ENCODE measurements at places on chromosomes 6 and 20.

DNA sequence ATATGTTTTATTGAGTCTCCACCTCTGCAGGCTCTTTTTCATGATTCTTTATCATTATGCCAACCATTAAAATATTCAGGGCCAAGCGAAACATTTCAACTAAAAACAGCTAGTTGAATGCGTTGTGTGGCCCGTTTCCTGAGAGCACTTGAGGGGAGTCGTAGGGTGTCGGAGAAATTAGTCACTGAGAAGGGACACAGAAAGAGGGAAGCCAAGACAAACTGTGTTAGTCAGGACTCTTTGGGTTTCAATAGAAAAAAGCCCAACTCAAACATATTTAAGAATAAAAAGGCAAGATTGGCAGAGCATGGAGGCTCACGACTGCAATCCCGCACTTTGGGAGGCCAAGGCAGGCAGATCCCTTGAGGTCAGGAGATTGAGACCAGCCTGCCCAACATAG is 58.9 kb downstream of the MAFB start:
- no peak for DNase-seq

DNA sequence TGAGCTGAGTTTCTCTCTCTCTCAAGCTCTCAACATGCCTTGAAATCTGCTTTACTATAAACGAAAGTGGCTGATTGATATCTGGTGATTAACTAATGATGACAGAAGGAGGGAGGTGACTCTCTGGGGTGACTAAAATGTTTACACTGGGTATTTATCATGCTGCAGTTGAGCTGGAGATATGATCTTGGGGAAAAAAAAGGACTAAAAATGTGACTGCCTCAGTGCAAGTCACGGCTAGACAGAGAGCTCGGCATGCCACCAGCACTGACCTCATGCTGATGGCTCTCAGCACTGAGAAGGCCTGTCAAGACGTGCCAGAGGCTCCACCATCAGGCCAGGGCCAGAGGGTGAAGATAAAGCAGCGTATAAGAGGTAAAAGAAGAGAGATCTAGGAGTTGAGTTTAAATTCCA is 103.1 kb upstream of the SPACA1 start:
- no peak for DNase-seq

DNA sequence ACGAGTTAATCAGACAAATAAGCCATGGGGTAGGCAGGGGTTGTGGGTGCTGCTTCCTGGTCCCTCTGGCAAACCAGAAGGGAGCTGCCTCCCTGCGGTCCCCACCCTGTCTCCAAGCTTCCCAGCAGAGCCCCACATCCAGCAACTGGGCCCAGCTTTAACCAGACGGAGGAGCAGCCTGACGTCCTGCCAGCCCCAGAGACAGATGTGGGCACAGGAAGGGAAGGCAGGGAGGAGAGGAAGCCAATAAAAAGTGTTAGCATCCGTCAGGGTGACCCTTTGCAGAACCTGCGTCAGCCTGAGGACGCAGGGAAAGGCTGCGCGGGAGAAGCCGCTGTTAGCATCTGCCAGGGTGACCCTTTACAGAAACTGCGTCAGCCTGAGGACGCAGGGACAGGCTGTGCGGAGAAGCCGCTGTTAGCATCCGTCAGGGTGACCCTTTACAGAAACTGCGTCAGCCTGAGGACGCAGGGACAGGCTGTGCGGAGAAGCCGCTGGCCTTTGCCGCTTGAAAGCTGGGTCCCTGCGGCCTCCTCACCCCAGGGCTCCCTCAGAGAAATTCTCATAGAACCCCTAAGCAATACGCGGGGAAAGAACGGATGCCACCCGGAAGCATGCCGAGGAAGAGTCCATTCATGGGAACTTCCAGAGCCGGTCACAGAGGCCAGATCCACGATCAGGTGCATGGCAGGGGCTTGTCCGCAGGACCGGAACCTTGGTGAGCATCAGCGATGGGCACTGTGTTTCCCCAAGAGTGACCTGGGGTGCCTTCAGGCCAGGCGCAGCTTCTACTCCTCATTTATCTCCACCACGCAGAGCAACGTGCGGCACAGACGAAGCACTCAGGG is 15.9 kb downstream of the DLL1 start:
- no peak for DNase-seq

DNA sequence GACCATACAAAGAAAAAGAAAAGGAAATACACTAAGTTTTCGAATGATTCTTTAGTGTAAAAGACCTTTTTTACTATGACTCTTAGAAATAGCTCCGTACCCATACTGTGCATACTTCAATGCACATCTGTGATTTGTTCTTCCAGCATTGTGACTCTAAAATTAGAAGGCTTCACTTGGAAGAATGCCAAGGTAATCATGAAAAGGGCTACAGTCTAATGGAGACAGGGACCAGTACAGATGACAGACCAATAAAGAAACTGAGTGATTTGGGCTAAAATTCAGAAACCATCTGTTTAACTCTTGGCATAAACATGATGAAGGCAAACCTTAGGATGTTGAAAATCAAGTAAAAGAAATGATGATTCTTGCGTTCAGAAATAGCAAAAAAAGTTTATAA is 46.3 kb downstream of the CYP39A1 start:
- DNase-seq = no peak

DNA sequence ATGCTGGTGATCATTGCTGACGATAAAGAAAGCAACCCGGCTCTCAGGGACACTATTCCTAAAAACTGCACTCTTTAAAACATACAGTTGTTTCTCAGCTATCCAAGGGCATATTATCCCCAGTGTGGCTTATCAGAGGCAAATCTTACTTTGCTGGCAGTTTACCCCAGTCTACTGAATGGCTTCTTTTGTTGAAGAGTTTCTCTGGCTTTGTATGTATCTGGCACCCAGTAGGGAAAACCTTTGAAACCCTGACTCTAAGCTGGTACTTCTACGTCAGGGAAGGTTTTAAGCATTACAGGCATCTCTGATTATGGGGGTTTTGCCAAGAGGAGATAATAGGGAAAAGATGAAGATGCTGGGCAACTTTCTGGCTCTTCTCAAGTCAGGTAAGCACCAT is 637.6 kb upstream of the CHD6 start:
- DNase-seq = no peak

DNA sequence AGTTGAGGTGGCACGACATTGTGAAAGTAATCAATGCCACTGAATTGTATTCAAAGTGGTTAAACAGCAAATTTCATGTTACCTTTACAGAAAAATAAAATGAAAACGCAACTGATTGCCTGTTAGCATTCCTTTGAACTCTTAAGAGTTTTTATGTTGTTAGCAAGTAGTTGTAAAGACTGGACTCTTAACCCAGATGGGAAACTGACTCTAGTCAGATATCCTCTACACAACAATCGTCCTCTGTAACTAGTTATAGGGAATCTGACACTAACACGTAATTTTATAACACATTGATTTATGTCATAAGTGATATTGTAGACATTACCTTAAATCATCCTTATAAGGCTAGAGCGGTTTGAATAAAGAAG is 3.0 kb upstream of the FBXO9 start:
- DNase-seq = no peak

DNA sequence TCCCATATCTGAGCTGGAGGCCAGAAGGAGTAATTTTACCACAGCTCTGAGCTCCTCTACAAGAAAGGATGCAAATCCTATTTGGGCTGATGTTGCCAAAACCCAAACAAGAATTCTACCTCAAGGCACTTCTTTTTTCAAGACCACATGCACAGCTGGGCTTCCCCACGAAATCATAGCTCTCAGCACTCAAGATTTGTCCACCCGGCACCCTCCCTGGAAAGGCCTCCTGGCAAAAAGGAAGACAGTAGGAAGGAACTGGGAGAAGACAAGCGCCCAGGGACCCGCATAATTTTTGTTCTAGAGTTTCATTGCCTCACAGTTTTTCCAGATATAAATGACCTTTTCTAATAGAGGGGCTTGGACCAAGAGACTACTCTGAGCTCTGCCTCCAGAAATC is 90.5 kb downstream of the BANF2 start:
- no peak for DNase-seq

GRCh38 chr6:42105156-42105648 is 37.2 kb downstream of the C6orf132 start:
- no peak for DNase-seq

- no peak for DNase-seq
Measured at GRCh38 chr6:150765067-150765764, 100.3 kb upstream of the MTHFD1L start.

DNA sequence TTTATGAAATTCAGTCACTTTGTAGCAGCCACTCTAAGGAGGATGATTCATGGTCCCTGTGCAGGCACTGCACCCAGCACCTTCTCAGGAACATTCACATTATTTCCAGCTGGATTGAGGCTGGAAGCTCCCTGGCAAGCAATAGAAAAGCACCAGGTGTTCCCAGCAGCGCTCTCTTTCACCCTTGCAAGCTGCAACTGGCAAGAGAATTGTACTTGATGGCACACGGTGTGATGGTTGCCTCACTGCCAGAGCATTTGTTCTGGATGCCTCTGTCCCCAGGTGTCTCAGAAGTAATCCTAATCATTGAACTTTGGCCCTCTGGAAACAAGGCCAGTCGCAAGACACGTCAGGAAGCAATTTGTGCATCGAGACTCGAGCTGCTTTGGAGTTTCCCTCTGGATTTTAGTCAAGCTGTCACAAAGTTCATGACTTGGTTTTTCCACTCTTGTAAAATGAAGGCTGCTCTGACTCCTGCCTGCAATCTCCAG is 24.9 kb upstream of the PHACTR2 start:
- no peak for DNase-seq

- DNase-seq = no peak
Measured at GRCh38 chr6:167860550-167861226, 34.0 kb downstream of the AFDN start.

- no peak for DNase-seq
Measured at GRCh38 chr6:81736428-81736827, 16.1 kb downstream of the TENT5A start.

DNA sequence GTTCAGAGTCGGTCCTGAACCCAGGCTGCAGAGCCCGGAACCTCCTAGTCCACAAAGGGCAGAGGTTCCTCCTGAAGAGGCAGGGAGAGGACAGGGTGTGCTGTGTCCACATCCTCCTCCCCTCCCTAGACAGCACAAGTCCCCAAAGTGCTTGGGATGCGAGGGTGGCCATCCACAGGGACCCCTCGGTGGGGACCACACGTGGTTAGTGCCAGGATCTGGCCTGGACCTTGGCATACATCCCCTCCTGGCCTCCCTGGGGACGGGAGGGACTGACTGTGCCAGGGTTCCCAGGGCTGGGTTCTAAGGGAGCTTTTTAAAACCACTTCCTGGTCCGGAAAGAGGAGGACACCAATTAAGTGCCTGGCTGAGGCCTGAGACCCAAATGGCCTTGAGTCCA is 63.2 kb downstream of the CTCFL start:
- DNase-seq = no peak

GRCh38 chr6:32529697-32530430 is at the start of gene HLA-DRB5:
Gene HLA-DRB5, minus strand, starts transcription at chr6:32530287. Its CDS starts 63 bp downstream, at chr6:32530224.
- no peak for DNase-seq

- DNase-seq = no peak
Measured at GRCh38 chr20:52410731-52411234, 219.2 kb upstream of the ZFP64 start.

DNA sequence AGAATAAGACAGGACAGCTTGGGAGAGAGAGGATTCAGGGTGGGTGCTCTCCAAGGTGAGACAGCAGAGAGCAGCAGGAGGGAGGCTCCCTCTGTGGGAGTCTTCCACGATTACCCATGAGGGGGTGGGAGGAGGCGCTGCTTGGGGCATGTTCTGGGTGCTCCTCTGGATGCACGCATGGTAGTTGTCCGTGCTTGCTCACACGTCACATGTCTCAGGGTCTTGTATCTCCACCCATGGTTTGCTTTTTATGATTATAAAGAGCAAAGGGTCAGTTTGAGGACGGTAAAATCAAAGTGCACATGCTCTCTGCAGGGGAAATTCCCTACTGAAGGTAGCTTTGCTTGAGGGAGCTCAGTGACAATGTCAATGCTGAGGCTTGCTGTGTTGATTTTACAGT is 338.4 kb downstream of the THBS2 start:
- no peak for DNase-seq
